ENCODE measurements at places on chromosomes 1 and 21. TPM values are rescaled to one million over a fixed set of nuclear protein-coding genes. Genes with fewer than 3 reads are reported as not detected.

The GBP7 gene
- not detected for total RNA-seq

The ACTA1 gene
- not detected for total RNA-seq

The WNT4 gene
- 0.69 TPM for total RNA-seq

The KRTAP12-2 gene
- total RNA-seq: not detected

The CELA3B gene
- total RNA-seq: not detected
